Fibroblast of the conjunctiva (primary cell): ENCODE measurements at places on chromosomes 4 and X.
A peak's percentile ranks its signal among the peaks of the same experiment; 100 is the strongest.

DNA sequence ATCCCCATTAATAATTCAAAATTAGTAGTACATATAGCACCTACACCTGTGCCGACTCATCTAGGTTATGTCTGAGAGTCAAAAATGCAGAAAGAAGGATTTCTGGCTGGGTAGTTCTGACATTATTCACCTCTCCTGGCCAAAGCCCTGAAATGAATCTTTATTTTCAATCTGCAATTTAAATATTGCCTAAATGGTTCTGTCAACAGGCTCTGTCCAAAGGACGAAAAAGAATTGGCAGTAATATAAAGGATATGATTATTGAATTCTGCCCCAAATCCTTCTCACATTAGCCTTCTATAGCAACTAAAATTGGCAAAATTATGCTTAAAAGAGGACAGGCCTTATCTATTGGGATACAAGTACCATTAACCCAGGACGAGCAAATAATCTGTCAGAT, 86.9 kb upstream of the SPANXN4 start:
- no peak for DNase-seq

- DNase-seq, result no peak
Observed at GRCh38 chrX:27565992-27566391, 24.2 kb upstream of the DCAF8L2 start.

- no peak for DNase-seq
Observed at GRCh38 chr4:183773790-183774189, 114.7 kb downstream of the TRAPPC11 start.

- DNase-seq, result peak; percentile 39
Observed at GRCh38 chr4:76504613-76505465, 69.8 kb downstream of the SHROOM3 start.

DNA sequence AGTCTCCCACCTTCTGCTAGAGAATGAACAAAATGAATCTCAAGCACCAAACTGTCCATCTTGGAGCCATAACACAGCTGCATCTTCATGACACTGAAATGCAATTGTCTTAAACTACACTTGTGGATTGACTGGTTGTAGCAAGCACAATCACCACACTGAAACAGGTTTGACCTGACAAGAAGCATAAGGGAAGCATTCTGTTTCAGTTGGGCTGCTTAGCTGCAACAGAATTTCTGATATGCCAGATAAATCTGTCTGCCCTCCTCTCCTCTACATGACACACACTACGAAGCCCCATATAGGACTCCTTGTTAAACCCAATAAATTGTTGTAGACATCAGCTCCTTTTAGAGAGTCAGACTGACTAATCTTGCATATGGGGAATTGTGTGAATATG, 101.8 kb upstream of the NPY2R start:
- no peak for DNase-seq

DNA sequence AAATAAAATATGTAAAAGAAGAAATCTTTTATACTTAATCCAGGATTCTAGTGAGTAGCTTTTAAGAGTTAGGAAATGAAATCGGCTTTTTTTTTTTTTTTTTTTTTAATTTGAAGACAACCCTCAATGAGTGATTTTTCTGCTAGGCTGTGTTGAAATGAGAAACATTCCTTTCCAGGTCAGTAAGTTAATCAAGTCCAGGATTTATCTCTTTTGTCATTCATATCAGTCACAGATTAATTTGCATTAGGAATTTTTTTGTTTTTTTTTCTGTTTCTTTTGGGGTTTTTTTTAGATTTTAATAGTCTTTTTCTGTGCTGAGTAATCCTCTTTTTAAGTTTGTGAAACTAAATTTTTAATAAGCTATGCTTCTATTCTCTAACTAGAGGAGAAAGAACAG, 448.1 kb downstream of the ADGRL3 start:
- DNase-seq, result no peak

DNA sequence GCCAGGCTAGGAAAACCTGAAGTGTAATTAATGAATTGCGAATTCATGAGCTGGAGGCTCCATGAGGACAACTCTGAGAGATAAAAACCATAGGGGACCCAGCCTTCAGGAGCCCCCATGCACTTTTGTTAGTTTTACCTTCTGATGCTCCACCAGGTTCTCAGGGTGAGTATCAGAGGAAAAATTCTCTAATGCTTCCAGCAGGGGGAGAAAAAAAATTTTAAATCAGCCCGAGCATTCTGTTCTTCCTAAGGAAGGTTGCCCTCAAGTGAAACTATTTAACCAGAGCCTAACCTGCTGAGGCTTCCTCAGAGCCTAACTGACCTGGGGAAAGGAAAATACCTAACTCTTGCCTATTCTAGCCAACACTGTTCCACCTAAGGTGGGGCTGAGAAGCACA, 552.6 kb downstream of the PPARGC1A start:
- DNase-seq, result no peak

DNA sequence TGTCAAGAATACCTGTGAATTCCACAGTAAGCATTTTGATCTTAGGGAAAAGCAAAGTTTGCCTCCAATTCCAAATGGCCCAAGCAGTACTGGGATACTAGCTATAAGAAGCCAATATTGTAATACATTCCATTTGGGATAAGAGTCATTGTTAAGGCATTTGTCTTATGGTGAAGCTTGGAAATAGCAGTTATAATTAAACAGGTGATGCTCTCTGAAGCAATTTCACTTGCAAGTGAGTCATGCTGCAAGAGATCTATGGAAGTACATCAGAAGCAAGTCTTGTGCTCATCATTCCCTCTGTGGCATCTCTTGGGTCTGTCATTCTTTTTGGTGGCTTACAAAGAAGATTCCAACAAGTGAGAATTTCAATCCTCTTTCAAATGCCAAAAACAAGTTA, 386.4 kb upstream of the RPS6KA3 start:
- DNase-seq, result no peak

DNA sequence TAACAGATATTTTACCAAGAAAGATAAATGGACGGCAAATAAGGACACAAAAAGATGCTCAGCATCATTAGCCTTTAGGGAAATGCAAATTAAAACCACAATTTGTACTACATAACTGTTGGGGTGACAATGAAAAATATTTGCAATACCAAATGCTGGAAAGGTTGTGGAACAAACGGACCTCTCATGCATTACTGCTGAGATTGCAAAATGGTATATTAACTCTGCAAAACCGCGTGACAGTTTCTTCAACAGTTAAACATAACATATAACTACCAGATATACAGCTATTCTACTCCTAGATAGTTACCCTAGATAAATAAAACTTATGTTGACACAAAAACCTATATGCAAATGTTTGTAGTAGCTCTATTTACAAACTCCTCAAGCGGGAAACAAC, 6.3 kb upstream of the OTC start:
- no peak for DNase-seq

GRCh38 chrX:21723084-21723483, 34.8 kb downstream of the SMPX start:
- DNase-seq, result no peak

DNA sequence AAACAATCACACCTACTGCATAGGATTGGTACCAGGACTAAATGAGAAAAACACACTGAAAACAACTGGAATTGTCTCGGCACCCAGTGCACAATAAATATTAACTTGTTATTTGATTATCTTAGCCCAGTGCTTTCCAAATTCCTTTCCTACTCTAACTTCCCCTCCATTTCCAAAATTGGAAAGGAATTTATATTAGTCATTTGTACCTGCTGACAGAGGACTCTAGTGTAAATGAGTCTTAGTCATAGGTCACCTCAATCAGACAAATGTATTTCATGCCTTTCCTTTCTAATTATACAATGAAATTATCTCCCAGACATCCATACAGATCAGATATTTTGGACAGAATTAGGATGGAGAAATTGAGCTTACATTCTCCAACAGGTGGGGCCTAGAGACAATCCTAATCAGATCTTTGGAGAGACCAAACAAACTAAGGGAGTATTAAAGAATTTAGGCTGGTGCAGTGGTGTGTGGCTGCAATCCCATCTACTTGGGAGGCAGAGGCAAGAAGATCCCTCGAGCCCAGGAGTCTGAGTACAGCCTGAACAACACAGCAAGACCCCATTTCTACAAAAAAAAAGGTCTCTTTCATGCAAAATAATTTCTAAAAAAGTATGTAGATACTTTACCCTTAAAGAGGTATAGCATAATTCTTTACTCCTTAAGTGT, 10.1 kb downstream of the SH3D19 start:
- DNase-seq, result no peak

- no peak for DNase-seq
Observed at GRCh38 chr4:125519371-125520146, 204.8 kb downstream of the FAT4 start.

DNA sequence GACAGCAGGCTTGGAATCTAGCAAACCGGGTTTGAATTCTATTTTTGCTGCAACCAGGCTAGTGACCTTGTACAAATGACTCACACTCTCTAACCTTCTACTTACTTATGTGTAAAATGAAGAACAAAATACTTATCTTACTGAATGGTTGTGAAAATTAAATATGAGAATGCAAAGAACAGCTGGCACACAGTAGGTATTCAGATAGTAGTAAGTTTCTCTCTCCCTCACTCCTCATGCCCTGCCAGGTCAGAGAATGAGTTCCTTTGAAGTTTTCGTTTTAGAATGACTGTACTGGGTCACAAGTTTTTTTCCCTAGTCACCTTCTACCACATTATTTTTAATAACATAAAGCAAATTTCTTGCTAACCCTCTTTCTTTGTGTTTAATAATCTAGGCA, 33.0 kb downstream of the CISD2 start:
- no peak for DNase-seq

- no peak for DNase-seq
Observed at GRCh38 chrX:119605464-119606279, 552 bp downstream of the NKRF start.

DNA sequence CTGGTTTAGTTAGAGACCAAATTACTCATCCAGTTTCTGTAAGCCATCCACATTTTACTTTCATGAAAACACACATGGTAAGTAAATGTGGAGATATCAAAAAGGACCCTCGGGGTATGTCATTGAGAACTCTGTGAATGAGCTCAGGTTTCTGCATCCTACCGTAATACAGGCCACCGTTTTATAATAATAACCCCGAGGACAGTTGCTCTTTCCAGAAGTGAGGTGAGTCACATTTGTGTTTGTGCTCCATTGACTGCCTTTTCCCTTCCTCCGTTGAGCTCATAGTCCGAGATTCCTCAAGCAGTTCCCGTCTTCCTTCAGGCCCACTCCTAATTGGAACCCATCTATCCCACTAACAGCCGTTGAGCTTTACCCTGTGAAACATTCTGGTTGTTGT, 95.3 kb downstream of the GRID2 start:
- no peak for DNase-seq

DNA sequence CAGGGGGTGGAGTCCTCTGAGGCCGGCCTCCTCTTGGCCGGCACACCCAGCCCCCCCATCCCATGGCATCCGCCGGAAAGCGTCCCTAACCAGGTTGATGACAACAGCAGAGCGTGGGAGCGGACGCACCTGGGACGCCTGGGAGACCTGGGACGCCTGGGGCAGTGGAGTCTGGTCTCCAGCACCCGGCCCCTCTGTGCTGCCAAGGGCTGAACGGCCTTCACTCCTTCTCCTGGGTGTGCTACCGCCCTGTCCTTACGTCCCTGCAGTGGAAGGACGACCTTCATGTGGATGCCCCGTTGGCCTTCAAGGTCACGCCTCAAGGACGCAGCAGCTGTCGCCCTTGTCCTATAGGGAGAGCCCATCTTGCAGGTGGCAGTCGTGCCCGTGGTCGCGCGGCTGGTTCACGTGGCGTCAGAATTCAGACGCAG, 26.9 kb downstream of the NKX1-1 start:
- DNase-seq, result no peak

- no peak for DNase-seq
Observed at GRCh38 chr4:82099928-82100579, 273.7 kb downstream of the HNRNPD start.

DNA sequence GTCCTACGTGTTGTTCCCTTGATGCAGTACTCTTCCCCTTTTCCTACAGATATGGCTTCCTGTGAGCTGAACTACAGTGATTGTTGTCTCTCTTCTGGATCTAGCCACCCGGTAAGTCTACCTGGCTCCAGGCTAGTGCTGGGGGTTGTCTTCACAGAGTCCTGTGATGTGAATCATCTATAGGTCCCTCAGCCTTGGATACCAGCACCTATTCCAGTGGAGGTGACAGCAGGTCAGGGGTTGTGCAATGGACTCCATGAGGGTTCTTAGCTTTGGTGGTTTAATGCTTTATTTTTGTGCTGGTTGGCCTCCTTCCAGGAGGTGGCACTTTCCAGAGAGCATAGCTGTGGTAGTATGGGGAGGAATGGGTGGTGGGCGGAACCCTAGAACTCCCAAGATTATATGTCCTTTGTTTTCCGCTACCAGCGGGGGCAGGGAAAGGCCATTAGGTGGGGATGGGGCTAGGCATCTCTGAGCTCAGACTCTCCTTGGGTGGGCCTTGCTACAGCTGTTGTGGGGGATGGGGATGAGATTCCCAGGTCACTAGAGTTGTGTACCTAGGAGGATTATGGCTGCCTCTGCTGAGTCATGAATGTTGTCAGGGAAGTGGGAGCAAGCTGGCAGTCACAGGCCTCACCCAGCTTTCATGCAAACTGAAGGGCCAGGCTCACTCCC, 121.4 kb upstream of the ANKRD50 start:
- no peak for DNase-seq

DNA sequence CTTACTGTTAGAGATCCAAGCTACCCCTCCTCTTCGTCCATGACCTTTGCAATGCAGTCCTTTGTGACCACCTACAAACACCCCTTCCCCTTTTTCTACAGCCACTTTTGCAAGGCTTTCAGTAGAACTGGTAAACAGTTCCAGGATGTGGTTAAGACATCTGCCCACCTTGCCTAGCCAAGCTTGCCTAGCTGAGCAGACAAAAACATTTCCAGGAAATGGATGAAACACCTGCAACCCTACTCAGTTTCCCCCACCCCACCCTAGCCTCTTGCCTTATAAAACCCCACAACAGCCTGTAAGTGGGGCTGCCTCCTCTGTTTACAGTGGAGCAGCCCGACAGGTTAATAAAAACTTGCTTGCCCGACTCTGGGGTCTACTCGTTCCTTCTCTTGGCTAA, 133.8 kb downstream of the ZC4H2 start:
- DNase-seq, result no peak

- peak; percentile 74 for DNase-seq
Observed at GRCh38 chr4:74671080-74671698, 123.1 kb downstream of the BTC start.

DNA sequence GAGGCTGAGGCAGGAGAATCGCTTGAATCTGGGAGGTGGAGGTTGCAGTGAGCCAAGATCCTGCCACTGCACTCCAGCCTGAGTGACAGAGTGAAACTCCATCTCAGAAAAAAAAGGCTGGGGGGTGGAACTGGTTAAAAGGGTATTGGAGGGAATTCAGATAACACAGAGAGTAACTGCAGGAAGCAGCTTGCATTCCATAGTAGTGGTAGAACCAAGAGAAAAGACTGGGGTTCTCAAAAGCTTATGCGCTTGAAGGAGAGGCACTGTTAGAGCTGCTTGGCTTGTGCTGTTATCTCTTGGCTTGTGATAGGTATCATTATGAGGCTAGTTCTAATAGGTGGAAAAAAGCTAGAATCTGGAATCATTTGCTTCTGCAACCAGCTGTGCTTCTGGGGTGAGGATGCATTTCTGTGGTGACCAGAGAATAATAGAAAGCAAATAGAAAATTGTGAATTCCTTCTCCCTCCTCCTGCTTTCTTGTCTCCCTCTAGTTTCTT, 91.2 kb upstream of the ELOVL6 start:
- DNase-seq, result no peak

- no peak for DNase-seq
Observed at GRCh38 chr4:151013944-151014343, 1.1 kb downstream of the LRBA start.
